Activated T-cell treated with anti-CD3 and anti-CD28 coated beads, Interleukin-2, amount 50 U/mL, for 48 hours (primary cell): ENCODE measurements at places on chromosomes 2 and 18.

GRCh38 chr2:144674071-144674470 lies 154.2 kb upstream of the ZEB2 start:
- DNase-seq, result no peak

- DNase-seq, result no peak
Measured at GRCh38 chr18:56066524-56067213, 478.7 kb upstream of the TCF4 start.

- DNase-seq, result no peak
Measured at GRCh38 chr2:56227811-56228210, 44.0 kb downstream of the CCDC85A start.

GRCh38 chr2:152445791-152446201 lies 110.8 kb downstream of the FMNL2 start:
- DNase-seq, result no peak

DNA sequence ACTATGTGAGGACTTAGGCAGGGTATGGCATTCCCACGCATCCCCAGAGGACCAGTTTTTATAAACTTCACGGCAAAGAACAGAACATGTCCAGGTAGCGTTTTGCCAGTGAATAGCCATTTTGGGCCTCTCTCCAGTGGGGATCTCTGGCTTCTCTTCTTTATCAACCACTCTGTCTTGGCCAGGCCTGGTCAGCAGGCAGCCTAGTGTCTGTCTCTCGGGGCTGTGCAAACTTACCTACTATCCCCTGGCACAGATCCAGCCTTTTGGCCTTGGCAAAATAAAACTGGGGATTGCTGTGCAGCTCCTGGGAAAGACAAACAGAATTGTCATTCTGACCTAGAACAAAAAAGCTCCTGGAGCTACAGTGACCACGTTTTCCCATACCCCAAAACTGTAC lies 14.5 kb downstream of the CAPN14 start:
- DNase-seq, result no peak
